Thoracic aorta (tissue), 2 donors: ENCODE measurements at places on chromosomes 3 and 15.

DNA sequence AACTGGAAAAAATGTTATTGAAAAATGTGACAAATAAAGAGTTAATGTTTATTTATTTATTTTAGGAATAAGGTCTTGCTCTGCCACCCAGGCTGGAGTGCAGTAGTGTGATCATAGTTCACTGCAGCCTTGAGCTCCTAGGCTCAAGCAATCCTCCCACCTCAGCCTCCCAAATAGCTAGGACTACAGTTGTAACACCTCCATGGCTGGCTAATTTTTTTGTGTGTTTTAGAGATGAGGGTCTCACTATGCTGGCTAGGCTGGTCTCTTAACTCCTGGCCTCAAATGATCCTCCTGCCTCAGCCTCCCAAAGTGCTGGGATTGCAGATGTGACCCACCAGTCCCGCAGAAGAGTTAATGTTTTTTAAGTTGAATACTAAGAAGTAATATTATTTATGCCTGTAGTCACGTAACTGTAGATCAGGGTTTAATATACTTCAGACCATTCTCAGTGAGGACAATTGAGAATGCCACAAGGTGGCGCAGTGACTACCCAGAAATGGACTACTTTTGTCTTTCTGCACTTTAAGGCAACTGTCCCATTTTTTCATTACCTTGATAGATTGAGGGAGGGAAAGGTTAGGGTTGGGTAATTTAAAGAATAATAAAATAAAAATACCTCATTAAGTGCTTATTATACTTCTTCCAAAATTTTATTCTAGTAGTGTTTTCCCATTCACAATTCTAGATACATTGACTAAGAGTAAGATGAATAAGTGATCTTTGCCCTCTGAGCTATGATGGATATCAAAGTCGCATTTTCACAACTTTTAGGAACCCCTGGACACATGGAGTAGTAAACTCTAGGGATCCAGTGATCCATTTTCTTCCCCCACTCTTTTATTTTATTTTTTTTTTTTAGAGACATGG is 6.0 kb downstream of the MUC13 start:
- H3K36me3 ChIP-seq, result no peaks in the 10 kb centered on the region
- no peaks in the 10 kb centered on the region for H3K27me3 ChIP-seq
- no peak overlapping the region for H3K27ac ChIP-seq
- H3K4me1 ChIP-seq, result no peaks in the 10 kb centered on the region
- DNase-seq, result no peak

- no peak overlapping the region for H3K4me3 ChIP-seq
- DNase-seq, result no peak
- peaks cover 14% of the 10 kb centered on the region for H3K36me3 ChIP-seq
These were observed 261.5 kb upstream of the TPM1 start for GRCh38 chr15:62781081-62781497.

- no peaks in the 10 kb centered on the region for H3K27me3 ChIP-seq
- no peak overlapping the region for H3K4me3 ChIP-seq
- no peak overlapping the region for H3K27ac ChIP-seq
- H3K4me1 ChIP-seq, result no peaks in the 10 kb centered on the region
- no peak for DNase-seq
These were observed 140.7 kb downstream of the MINAR1 start for GRCh38 chr15:79572691-79573404.

DNA sequence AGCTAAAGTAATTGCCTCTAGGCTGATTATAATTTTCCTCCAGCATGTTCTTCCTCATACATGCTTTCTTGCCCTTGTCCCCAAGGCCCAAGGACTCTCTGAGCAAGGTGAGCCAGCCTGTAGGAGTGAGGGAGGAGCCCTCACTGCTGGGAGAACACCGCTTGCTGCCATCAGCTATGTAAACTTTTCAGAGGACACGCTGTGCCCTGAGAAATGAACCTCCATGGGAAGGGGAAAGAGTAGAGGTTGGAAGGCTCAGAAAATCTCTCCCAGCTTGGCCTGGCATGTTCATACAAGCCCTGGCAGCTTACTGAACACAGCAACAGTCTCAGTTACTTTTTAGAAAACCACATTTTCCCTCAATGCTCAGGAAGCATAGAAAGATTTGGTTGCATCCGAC is 103.0 kb upstream of the SLC24A5 start:
- no peaks in the 10 kb centered on the region for H3K4me1 ChIP-seq
- DNase-seq, result no peak
- no peaks in the 10 kb centered on the region for H3K36me3 ChIP-seq
- no peak overlapping the region for H3K27ac ChIP-seq
- no peak overlapping the region for H3K4me3 ChIP-seq
- no peaks in the 10 kb centered on the region for H3K27me3 ChIP-seq

- H3K27me3 ChIP-seq, result no peaks in the 10 kb centered on the region
- no peaks in the 10 kb centered on the region for H3K4me1 ChIP-seq
- DNase-seq, result no peak
These were observed 17.5 kb upstream of the ARHGEF3 start for GRCh38 chr3:56819016-56819809.

DNA sequence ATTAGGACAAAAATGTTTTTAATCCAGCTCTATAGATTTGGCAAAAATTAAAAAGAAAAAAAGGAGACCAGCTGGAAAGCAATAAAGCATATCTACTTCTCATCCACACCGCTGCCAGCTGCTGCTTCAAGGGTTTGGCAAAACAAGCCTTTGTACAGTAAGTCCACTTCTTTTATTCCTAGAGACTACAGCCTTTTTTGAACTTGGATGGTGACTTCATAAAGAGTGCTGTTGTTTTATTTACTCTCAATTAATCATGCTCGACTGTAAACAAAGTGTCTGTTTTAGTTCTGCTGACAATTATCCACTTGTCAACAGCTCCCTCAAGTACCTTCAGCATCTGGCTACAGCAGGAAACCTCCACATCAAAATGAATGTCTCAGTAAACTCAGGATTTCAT is 12.3 kb upstream of the FOXB1 start:
- H3K4me3 ChIP-seq, result no peak overlapping the region
- no peak for DNase-seq
- no peak overlapping the region for H3K27ac ChIP-seq
- H3K27me3 ChIP-seq, result peaks cover 8% of the 10 kb centered on the region

- no peaks in the 10 kb centered on the region for H3K36me3 ChIP-seq
- no peak overlapping the region for H3K4me3 ChIP-seq
- no peaks in the 10 kb centered on the region for H3K27me3 ChIP-seq
- peaks cover 16% of the 10 kb centered on the region for H3K4me1 ChIP-seq
- no peak overlapping the region for H3K27ac ChIP-seq
- no peak for DNase-seq
These were observed 463.4 kb upstream of the PROK2 start for GRCh38 chr3:72248389-72248761.

GRCh38 chr3:141354517-141354916 is 13.8 kb upstream of the ZBTB38 start:
- no peak overlapping the region for H3K4me3 ChIP-seq
- no peak for DNase-seq
- no peaks in the 10 kb centered on the region for H3K27me3 ChIP-seq
- no peak overlapping the region for H3K27ac ChIP-seq

- H3K4me1 ChIP-seq, result no peaks in the 10 kb centered on the region
- H3K4me3 ChIP-seq, result no peak overlapping the region
- H3K27ac ChIP-seq, result no peak overlapping the region
- DNase-seq, result no peak
These were observed 105.8 kb upstream of the RASGRP1 start for GRCh38 chr15:38670128-38671005.

- peaks cover 8% of the 10 kb centered on the region for H3K4me1 ChIP-seq
- no peaks in the 10 kb centered on the region for H3K36me3 ChIP-seq
- no peak overlapping the region for H3K27ac ChIP-seq
- no peak overlapping the region for H3K4me3 ChIP-seq
These were observed 37.2 kb upstream of the THBS1 start for GRCh38 chr15:39543651-39544050.

DNA sequence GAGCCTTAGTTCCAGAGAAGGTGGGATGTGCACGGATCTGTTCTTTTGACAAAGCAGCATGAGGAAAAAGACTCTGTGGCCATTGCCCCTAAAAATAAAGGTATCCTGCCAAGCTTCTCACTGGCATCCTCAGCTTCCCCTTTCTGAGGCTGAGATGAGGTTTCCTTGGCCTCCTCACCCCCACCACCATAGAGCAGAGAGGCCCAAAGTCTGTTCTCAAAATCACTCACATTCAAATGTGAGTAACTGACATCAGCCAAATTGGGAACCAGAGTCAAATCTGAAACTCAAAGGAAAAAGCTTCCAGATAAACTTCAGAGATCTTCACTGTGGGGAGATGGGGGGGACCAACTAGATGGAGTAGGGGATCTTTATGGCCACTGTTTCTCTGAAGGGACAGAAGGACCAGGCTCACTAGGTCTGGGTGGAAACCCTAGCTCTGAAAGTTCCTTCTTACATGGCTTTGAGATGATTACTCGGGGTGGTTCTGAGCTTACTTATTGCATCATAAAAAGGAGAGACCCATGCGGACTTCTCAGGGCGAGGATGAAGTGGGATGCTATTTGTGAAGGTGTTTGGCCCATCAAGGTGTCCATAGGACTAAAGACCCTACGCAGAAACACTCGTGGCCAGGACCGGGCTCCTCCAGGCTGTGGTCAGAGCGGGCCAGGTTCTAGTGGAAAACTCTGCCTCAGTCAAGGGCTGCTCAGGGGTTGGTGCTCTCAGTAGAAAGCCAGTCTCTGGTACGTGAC is 61.5 kb upstream of the MEF2A start:
- no peaks in the 10 kb centered on the region for H3K36me3 ChIP-seq
- H3K27me3 ChIP-seq, result no peaks in the 10 kb centered on the region
- H3K27ac ChIP-seq, result no peak overlapping the region
- H3K4me1 ChIP-seq, result peaks cover 50% of the 10 kb centered on the region
- H3K4me3 ChIP-seq, result no peak overlapping the region

- H3K36me3 ChIP-seq, result peaks cover 11% of the 10 kb centered on the region
- H3K4me1 ChIP-seq, result peaks cover 9% of the 10 kb centered on the region
- peak overlapping the region; percentile 95 for H3K27ac ChIP-seq
- DNase-seq, result no peak
- no peaks in the 10 kb centered on the region for H3K27me3 ChIP-seq
These were observed 780 bp upstream of the P4HTM start for GRCh38 chr3:48989126-48989795.

- no peak overlapping the region for H3K4me3 ChIP-seq
- H3K4me1 ChIP-seq, result no peaks in the 10 kb centered on the region
- no peak overlapping the region for H3K27ac ChIP-seq
- no peak for DNase-seq
- H3K36me3 ChIP-seq, result no peaks in the 10 kb centered on the region
These were observed 87.0 kb downstream of the IQCH start for GRCh38 chr15:67341539-67341938.

GRCh38 chr3:190012784-190013183 is 107.9 kb downstream of the P3H2 start:
- DNase-seq, result no peak
- H3K27me3 ChIP-seq, result no peaks in the 10 kb centered on the region
- H3K27ac ChIP-seq, result no peak overlapping the region
- no peak overlapping the region for H3K4me3 ChIP-seq
- H3K36me3 ChIP-seq, result no peaks in the 10 kb centered on the region

DNA sequence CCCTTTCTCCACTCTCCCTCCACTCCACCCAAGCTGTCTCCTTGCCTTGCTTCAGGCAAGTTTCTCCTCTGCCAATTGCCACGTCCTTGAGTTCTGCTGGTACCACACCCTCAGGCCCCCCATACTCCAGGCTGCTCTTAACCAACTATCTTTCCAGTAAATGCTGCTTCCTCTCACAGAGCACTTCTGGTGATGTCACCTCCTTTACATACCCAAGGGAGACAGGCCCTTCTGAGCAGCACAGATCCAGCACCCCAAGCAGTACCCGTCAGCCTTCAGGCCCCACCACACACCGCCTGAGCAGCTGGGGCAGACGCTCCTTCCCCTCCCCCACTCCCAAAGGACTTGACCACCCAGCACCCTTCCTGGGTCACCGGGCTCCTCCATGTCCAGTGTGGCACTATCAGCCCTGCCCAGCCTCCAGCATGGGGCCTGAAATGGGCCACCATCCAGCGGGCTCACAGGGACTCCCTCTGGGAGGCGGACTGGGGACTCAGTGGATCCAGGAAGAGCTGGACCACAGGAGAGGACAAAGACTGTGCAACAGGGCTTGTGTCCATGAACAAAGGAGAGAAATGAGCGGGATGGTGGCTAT is 50.2 kb downstream of the KLF15 start:
- no peaks in the 10 kb centered on the region for H3K27me3 ChIP-seq
- no peaks in the 10 kb centered on the region for H3K4me1 ChIP-seq
- no peak for DNase-seq
- H3K36me3 ChIP-seq, result no peaks in the 10 kb centered on the region

DNA sequence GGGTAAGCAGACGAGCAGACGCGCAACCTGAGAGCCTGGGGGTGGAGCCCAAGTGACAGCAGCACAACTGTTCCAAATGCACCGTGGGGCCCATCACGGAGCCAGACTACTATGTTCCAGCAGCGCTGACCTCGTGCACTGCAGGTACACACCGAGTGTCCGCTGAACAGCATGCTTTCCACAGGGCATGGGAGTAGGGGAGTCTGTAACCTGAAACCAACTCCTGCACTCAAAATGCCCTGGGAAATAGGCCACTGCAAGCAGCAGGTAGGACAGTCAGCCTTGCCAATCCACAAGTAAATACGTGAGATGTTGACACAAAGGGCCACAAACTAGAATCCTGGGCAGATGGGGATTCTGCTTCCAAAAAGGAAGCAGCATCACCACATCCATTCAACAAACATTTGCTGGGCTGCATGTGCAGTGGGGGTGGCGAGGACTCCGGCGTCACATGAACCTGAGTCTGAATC is 73.9 kb downstream of the TBC1D2B start:
- peaks cover 19% of the 10 kb centered on the region for H3K4me1 ChIP-seq
- H3K36me3 ChIP-seq, result peaks cover 54% of the 10 kb centered on the region
- DNase-seq, result no peak
- H3K27me3 ChIP-seq, result no peaks in the 10 kb centered on the region

DNA sequence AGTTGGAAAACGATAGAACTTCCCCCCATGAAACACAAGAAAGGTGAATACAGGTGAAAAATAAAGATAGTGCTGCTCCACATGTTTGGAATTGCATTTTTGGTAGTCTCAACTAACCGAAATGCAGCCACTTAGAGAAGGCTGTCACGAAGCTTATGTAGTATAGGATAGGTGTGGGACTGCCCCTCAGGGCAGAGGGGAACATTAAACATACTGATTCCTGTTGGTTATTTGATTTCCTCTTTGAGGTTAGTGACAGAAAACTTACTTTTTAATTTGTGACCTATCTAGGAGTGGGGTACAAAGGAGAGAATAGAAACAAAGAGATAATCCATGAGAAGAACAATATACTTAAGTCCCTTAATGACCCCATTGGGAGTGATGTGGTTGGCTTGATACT is 85.8 kb upstream of the SATB1 start:
- no peaks in the 10 kb centered on the region for H3K27me3 ChIP-seq
- H3K36me3 ChIP-seq, result no peaks in the 10 kb centered on the region
- DNase-seq, result no peak
- no peak overlapping the region for H3K27ac ChIP-seq

- peaks cover 48% of the 10 kb centered on the region for H3K4me1 ChIP-seq
- no peak for DNase-seq
- H3K27me3 ChIP-seq, result no peaks in the 10 kb centered on the region
- no peak overlapping the region for H3K4me3 ChIP-seq
- H3K27ac ChIP-seq, result peak overlapping the region; percentile 84
- no peaks in the 10 kb centered on the region for H3K36me3 ChIP-seq
These were observed 1035.2 kb downstream of the MCTP2 start for GRCh38 chr15:95266451-95267061.
